Activated CD4-positive, alpha-beta memory T cell treated with anti-CD3 and anti-CD28 coated beads for 36 hours (primary cell): ENCODE measurements at places on chromosomes 11 and 22. TPM values are rescaled to one million over a fixed set of nuclear protein-coding genes. Genes with fewer than 3 reads are reported as not detected.

DNA sequence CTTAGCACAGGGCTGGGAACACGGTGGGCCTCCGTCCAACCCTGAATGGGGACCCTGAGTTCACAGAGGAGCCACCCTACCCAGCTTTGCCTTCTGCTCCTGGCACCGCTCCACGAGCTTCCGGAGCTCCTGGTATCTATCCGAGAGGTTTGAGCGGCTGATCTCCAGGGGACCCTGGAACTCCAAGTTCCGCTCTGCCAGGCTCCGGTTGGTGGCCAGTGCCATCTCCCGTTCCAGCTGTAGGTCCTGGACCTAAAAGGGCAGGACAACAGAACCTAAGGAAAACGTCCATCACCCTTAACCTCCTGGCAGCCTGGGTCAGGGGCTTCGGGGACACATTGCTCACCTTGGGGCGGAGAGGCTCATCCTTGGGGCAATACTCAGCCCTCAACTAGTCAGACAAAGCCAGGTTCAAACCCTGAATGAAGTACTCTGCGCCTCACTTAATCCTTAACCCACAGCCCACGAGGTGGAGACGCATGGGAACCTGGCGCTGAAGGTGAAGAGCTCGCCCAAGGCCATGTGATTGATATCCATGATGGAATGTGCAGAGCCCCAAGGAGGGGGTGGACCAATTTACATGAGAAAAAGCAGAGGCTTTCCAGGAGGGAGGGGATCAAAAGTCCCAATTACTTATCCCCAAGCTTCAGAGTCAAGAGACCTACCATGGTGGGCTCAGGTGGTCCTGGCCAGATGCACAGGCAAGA lies 27.1 kb downstream of the VPS37C start:
- peaks cover 12% of the 10 kb centered on the region for H3K4me1 ChIP-seq
- H3K27ac ChIP-seq = no peak overlapping the region
- no peak for DNase-seq
- peaks cover 8% of the 10 kb centered on the region for H3K36me3 ChIP-seq
- no peaks in the 10 kb centered on the region for H3K27me3 ChIP-seq

GRCh38 chr11:76456571-76456970 lies 11.8 kb downstream of the EMSY start:
- no peaks in the 10 kb centered on the region for H3K27me3 ChIP-seq
- no peak for DNase-seq
- no peak overlapping the region for H3K27ac ChIP-seq
- H3K4me1 ChIP-seq = no peaks in the 10 kb centered on the region
- no peak overlapping the region for H3K4me3 ChIP-seq

- peaks cover 11% of the 10 kb centered on the region for H3K4me1 ChIP-seq
- H3K36me3 ChIP-seq = no peaks in the 10 kb centered on the region
- DNase-seq = no peak
- no peak overlapping the region for H3K27ac ChIP-seq
- no peak overlapping the region for H3K4me3 ChIP-seq
Measured at GRCh38 chr11:64120951-64121569, 44.9 kb downstream of the MACROD1 start.

DNA sequence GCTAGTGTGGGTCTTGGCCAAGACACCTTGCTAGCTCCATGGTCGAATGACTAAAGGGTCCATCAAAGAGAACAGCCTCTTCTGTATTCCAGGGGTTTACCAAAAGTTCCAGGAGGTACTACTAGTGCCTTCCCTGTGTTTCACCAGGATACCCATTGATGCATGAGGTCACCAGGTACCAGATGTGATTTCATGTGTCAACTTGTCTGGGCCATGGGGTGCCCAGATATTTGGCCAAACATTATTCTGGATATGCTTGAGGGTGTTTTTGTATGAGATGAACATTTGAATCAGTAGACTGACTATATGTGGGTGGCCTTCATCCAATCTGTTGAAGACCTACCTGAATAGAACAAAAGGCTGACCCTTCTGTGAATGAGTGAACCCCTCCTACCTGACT lies 92.8 kb downstream of the GALNT18 start:
- H3K36me3 ChIP-seq = no peaks in the 10 kb centered on the region
- H3K4me1 ChIP-seq = no peaks in the 10 kb centered on the region
- no peaks in the 10 kb centered on the region for H3K27me3 ChIP-seq

- no peak for DNase-seq
- H3K36me3 ChIP-seq = no peaks in the 10 kb centered on the region
- no peak overlapping the region for H3K4me3 ChIP-seq
- H3K27me3 ChIP-seq = no peaks in the 10 kb centered on the region
- no peaks in the 10 kb centered on the region for H3K4me1 ChIP-seq
Measured at GRCh38 chr11:103893371-103893770, 143.1 kb upstream of the DDI1 start.

DNA sequence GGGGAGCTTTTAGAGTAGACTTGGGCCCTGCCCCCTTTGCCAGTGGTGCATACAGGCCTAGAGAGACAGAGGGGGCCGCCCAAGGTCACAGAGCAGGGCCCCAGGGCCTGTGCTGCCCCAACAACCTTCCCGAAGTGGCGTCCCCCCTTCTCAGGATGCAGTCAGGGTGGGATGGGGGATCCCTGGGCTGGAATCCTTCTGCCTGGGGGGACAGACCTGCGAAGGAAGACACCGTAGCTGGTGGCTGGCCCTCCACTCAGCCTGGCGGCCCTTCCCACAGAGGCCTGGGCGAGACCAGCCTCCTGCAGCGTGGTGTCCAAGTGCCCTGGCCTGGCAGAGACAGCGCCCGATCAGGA lies 14.4 kb upstream of the EHD1 start:
- no peak for DNase-seq
- peaks cover 9% of the 10 kb centered on the region for H3K4me1 ChIP-seq
- peaks cover 2% of the 10 kb centered on the region for H3K36me3 ChIP-seq
- no peak overlapping the region for H3K27ac ChIP-seq

GRCh38 chr11:65863889-65864705 lies 3.9 kb downstream of the MUS81 start:
- H3K4me1 ChIP-seq = peaks cover 19% of the 10 kb centered on the region
- no peak overlapping the region for H3K4me3 ChIP-seq
- H3K36me3 ChIP-seq = peaks cover 43% of the 10 kb centered on the region
- H3K27me3 ChIP-seq = no peaks in the 10 kb centered on the region
- DNase-seq = no peak

DNA sequence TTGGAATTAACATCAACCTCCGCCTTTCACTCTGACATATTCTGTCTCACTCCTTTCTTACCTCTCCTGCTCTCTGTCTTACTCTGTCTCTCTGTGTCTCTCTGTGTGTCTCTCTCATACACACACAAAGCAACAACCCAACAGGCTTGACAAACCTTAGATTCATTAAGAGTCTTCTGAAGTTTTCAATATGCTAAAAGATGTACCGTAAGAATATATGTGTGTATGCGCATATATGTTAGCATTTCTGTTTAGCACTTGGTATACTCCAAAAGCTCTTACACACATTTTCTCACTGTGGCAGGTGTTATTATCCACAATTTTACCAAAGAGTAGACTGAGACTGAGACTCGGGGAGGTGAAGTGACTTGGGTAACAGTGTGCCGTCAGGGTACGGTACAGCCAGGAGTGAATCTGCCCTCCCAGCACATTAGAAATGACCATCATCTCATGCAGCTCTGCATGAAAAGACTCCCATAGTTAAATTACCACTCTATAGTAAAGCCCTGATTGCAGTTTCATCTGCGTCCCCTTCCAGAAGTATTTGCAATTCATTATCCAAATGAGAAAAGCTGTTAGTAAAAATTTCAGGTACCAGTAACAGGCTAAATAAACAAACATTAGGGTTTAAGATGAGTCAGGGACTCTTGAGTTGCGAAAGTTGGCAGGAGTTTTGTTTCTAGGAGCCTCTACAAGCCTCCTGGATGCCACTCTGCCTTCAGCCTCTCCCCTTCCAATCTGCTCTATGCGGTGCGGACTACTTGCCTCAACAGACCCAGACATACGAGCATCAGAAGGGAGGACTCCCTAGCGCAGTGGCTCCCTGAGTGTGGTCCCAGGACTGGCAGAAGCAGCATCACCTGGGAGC lies 195.2 kb upstream of the TMEM45B start:
- H3K4me1 ChIP-seq = no peaks in the 10 kb centered on the region
- no peaks in the 10 kb centered on the region for H3K36me3 ChIP-seq
- no peak for DNase-seq
- H3K27me3 ChIP-seq = no peaks in the 10 kb centered on the region
- no peak overlapping the region for H3K27ac ChIP-seq

GRCh38 chr11:122311216-122311755 lies 195.3 kb upstream of the BLID start:
- no peaks in the 10 kb centered on the region for H3K4me1 ChIP-seq
- no peak for DNase-seq
- H3K4me3 ChIP-seq = no peak overlapping the region
- peaks cover 2% of the 10 kb centered on the region for H3K27me3 ChIP-seq
- no peak overlapping the region for H3K27ac ChIP-seq

- DNase-seq = no peak
- no peak overlapping the region for H3K4me3 ChIP-seq
- H3K27ac ChIP-seq = no peak overlapping the region
- no peaks in the 10 kb centered on the region for H3K4me1 ChIP-seq
Measured at GRCh38 chr22:49026494-49027367, 800.9 kb downstream of the BRD1 start.

DNA sequence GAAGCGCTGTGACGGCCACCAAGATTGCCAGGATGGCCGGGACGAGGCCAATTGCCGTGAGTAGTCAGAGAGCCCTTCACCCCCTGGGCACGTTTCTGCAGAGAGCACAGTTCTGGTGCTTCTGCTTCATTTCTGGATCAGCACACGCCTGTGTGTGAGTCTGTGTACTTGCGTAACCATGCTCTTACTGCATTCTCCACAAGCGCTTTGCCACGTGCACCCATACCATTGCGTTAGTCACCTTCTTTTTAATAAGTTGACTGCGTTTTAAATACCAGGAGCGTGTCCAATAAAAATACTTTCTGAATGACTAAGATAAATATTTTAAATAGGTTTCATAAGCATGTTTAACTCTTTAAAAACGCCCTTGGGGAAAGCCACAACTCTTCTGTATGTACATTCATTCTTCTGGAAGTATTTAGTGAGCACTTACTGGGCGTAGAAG lies 143.0 kb upstream of the SORL1-AS1 start:
- no peak for DNase-seq
- no peaks in the 10 kb centered on the region for H3K27me3 ChIP-seq
- H3K4me1 ChIP-seq = peaks cover 8% of the 10 kb centered on the region

GRCh38 chr22:39012533-39013511 lies 1.2 kb upstream of the APOBEC3C start:
- peaks cover 41% of the 10 kb centered on the region for H3K4me1 ChIP-seq
- peak overlapping the region; percentile 42 for H3K4me3 ChIP-seq
- peaks cover 9% of the 10 kb centered on the region for H3K36me3 ChIP-seq

DNA sequence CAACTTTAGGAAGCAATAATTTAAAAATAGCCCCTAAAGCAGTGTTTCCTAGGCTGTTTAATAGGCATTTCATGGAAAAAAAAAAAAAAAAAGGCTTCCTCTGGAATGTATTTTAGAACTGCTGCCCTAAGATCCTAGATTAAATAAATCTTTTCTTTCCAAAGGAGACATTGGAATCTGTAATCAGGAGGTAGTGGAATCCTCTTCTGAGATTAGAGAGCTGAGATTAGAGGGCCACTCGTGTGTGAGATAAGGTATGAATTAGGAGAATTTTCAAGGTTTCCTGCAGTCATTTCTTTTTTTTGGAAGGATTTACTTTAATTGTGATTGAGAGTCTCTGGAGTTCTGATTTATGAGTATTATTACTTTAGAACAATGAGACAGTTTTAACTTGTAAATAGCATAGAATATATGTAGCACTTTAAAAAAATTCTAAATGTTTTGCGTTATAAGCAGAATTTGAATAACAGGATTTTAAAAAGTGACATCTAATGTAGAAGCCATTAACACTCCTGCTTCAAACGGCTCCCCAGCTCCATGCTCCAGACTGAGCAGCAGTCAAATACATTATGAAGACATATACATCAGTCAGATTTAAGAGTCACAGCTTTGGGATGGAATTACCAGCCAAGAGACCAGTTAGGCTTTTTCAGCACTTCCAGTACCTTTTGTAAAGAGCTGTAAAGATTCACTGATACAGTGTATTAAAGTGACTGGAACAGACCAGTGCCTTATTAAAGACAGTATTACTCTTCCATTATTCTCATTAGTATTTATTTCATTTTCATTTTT lies 5.0 kb downstream of the EED start:
- peaks cover 49% of the 10 kb centered on the region for H3K4me1 ChIP-seq
- H3K36me3 ChIP-seq = peaks cover 47% of the 10 kb centered on the region
- no peak for DNase-seq
- no peaks in the 10 kb centered on the region for H3K27me3 ChIP-seq

- no peaks in the 10 kb centered on the region for H3K4me1 ChIP-seq
- DNase-seq = no peak
- peaks cover 9% of the 10 kb centered on the region for H3K27me3 ChIP-seq
- no peak overlapping the region for H3K27ac ChIP-seq
Measured at GRCh38 chr11:71418643-71419042, 29.6 kb downstream of the DHCR7 start.

DNA sequence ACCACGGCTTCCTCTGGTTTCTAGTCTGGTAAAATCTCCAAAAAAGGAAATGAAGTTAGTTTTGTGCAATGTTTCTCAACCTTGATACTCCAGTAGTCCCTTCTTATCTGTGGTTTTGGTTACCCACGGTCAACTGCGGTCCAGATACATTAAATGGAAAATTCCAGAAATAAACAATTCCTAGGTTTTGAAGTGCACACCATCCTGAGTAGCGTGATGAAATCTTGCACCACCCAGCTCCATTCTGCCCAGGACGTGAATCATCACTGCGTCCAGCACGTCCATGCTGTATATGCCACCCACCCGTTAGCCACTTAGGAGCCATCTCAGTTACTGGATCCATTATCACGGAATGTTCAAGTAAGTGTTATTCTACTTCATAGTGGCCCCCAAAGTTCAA lies 117.0 kb downstream of the FBXO7 start:
- H3K4me1 ChIP-seq = no peaks in the 10 kb centered on the region
- no peaks in the 10 kb centered on the region for H3K36me3 ChIP-seq
- no peak overlapping the region for H3K27ac ChIP-seq
- H3K27me3 ChIP-seq = peaks cover 4% of the 10 kb centered on the region
- DNase-seq = no peak

MLC1 gene
- not detected for total RNA-seq

ANO9 gene
- total RNA-seq = 45.6 TPM

SDHD gene
- total RNA-seq = 72.7 TPM

CHRNA10 gene
- total RNA-seq = 1.0 TPM

HTR3B gene
- total RNA-seq = not detected

TENM4 gene
- not detected for total RNA-seq

FGF3 gene
- total RNA-seq = not detected

CCDC81 gene
- total RNA-seq = 0.90 TPM

CHADL gene
- total RNA-seq = 0.12 TPM
